ENCODE measurements at places on chromosomes 11 and 22. TPM values are rescaled to one million over a fixed set of nuclear protein-coding genes. Genes with fewer than 3 reads are reported as not detected.

Gene C1QTNF5
- total RNA-seq = 33.8 TPM

DNA sequence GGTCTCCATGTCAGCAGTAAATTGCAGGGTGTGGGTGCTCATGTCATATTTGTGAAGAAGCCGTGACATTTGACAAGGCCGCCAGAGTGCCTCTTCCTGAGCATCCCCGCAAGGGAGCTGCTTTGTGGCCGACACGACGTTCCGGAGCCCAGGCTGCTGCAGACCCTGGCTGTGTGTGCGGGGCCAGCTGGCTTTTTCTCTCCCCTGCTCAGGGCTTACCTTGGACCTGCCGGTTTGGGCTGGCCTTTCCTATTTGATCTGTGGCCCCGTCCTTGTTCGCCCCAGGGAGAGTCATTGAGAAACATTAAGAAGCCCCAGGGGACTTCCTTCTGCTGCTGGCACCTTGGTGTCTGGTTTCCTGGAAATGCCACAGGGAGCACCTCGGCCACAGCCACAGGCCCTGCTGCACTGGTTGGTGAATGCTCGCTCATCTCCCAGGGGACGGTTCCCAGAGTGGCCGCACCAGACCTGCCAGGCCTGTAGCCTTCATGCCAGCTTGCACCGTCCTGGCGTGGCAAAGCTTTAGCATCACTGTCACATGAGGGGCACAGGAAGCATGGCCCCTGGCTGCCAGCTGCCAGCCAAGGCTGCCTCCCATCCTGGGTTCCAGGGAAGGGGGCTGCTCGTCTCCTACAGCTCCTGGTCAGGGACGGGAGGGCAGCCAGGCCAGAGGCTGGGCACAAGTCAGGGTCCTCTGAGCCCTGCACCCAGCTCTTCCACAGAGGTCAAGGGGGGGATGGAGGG is 5.4 kb downstream of the GRK2 start:
- DNase-seq = peak; percentile 81

- no peak for DNase-seq
These were observed 372.0 kb upstream of the LUZP2 start for GRCh38 chr11:24124876-24125275.

Gene FAT3
- total RNA-seq = 9.2 TPM

DNA sequence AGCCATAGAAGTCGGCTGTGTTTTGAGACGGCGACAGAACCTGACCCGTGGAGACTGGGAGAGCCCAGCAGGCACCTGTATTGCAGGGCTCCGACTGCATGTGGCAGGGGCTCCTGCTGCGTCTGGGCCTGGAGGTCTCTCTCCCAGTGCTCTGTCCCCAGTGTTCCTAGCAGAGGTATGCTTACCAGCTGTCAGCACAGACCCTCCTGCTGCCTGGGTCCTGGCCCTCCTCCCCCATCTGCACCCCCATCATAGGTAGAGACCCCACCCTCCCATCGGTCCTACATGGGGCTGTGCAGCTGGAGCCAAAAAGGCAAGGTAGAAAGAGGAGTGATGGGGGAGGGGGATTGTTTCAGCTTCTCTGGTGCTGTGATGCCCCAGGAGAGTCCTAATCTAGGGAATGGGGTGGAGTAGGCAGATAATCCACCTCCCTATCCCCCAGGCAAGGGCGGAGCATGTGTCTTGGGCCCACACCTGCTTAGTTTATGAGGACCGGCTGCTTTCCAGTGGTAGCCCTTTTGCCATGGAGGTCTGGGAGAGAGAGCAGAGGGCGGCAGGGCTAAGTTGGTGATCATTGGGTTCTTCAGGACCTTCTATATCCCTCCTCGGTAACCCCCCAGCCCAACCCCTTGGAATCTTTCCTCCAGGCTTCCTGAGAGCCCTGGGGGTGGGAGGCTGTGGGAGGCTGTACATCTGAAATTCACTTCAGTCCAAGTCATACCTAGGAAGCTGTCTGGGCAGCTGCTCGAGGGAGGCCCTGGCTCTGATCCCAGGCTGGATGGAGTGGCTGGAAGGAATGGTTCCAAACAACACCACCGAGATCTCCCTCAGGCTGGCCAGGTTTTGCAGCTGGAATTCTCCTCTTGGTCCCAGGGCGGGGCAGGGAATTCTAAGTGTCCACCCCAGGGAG is 5.3 kb downstream of the SLC7A4 start:
- no peak for DNase-seq

GRCh38 chr22:17268501-17269223 is 49.4 kb upstream of the ADA2 start:
- no peak for DNase-seq

DNA sequence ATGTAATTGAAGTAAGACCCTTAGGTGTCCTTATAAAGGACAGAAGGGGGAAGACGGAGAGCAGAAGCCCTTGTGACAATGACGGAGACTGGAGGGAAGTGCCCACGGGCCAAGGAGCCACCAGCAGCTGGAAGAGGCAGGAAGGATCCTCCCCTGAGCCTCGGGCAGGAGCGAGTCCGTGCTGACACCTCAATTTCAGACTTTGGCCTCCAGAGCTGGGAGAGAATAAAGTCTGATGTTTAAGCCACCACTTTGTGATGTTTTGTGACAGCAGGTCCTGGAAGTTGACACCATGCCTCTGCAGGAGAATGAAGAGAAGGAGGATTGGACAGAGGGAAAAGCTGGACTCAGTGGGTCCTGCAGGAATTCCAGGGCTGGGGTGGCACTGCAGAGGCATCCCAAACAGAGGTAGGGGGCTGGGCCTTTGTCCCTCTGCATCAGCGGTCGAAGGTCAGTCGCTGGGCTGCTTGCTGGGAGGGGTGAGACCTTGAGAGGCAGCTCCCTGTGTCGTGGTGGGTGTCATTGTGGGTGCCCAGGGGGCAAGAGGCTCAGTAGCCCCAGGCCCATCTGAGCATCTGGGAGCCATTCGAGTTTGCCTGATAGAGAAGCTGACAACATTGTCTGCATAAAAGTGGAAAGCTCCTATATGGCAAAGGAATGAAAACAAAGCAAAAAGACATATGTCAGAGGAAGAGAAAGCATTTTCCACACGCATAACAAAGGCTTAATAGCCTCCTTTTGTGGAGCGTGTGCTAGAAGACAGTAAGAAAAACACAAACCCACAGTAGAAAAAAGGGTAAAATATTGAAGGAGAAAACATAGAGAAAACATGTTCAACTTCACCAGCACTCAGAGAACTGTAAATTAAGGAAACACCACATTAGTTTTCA is 68.8 kb downstream of the RTL6 start:
- peak; percentile 70 for DNase-seq

Gene RGL4
- total RNA-seq = 0.24 TPM
